ENCODE measurements at places on chromosomes 7 and 10.
A peak's percentile ranks its signal among the peaks of the same experiment; 100 is the strongest.

- peak; percentile 46 for DNase-seq
Measured at GRCh38 chr7:28093623-28094232, 86.9 kb downstream of the JAZF1 start.

DNA sequence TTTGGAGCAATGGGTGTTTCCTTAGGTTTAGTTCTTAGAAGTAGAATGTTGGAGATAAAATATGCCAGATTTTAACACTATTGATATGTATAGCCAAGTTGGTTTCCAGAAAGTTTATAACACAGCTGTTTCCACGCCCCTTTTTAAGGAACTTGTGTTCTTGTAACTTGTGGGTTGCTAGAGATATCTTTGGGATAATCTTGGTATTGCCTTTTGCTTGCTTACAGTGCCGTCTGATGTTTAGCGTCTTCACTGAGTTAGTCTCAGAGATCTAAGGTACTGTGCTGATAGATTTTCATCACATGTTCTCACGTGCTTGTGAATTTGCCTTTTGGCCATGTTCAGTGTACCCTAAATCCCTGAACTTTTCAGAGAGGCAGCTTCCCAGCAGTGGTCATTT lies 12.4 kb downstream of the TMEM248 start:
- DNase-seq = no peak

DNA sequence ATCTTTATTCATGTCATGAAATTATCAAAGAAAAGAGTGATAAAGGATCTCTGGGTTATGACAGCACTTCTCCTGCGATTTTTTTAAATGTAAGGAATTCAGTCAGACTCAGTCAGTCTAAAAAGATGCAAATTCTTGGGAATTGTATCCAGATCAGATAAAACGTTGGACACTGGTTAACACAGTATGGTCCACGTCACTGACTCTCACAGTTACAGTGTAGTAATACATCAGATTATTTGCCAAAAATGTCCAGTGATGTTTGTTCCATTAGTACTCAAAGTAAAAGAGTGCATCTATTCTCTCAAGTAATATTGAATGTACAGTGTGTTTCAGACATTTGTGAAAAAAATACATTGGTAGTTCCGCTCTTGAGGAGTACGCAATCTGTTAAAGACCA lies 224.5 kb downstream of the PCDH15 start:
- DNase-seq = no peak

- DNase-seq = no peak
Measured at GRCh38 chr7:63038987-63039386, 959.7 kb upstream of the ZNF722 start.

GRCh38 chr7:149293946-149294633 lies 32.1 kb downstream of the ZNF783 start:
- no peak for DNase-seq

GRCh38 chr7:47510192-47510591 lies 71.7 kb downstream of the TNS3 start:
- DNase-seq = no peak

DNA sequence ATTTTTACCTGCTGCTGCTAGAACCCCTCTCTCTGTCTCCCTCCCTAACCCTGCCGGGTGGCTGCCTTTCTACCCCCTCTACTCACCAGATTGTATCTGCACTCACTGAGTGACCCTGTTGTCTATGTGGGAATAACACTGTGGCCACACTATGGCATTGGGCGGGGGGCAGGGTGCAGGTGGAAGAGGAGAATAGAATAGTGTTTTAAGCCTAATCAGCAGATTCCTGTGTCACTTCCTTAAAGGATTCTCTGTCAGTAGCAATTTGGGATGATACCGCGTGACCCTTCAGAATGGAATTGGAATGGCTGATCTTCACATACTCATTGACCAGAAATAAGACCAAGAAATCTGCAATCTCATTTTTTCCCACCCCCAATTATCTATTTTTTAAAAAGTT lies 67.1 kb upstream of the ANKRD1 start:
- no peak for DNase-seq

GRCh38 chr10:411603-412002 lies 276.3 kb downstream of the ZMYND11 start:
- DNase-seq = no peak

DNA sequence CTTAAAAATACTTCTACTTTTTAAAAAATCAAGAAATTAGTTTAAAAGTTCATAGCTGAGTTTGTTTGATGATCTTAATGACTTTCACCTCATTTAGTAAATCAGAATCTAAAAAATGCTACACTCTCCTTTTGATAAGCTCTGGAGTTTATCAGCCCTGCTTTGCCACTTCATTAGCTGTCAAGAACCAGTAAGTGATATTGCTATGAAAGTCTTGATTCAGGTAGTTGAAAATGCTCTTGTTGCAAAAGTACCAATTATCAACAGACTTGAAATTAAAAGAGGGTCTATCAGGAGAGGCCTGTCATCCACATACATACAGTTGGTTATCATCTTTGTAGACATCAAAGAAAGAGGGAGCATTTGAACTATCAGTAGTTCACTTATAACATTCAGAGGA lies 41.6 kb downstream of the SEMA3A start:
- no peak for DNase-seq

GRCh38 chr10:5843686-5844344 lies 30.6 kb upstream of the GDI2 start:
- DNase-seq = no peak

GRCh38 chr10:112313911-112314310 lies 30.7 kb downstream of the TECTB start:
- no peak for DNase-seq

DNA sequence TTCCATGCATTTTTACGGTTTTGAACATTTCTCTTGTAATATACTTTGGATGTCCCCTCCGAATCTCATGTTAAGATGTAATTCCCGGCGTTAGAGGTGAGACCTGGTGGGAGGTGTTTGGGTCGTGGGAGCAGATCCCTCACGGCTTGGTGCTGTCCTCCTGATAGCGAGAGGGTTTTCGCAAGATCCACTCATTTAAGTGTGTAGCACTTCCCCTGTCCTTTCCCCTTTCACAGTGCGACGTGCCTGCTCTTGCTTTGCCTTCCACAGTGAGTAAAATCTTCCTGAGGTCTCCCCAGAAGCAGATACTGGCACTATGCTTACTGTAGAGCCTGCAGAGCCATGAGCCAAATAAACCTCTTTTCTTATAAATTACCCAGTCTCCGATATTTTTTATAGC lies 6.6 kb downstream of the GPR141 start:
- no peak for DNase-seq

DNA sequence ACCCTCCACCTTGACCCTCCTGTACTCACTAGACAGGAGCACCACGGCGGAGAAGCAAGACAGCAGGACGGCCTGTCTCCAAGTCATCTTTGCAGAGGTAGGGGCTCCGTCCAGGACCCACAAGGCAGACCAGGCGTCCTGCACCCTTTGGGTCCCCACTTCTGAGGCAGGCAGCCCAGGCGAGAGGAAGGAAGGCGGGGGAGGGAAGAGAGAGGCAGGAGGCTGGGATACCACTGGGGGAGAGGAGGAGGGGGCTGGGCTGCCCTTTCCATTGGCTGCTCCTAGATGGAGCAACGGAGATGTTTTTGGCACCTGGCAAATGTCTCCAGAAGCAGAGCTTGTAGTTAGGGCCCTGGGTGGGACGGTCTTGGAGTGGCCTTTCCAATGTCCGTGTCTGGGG lies at the start of gene UCMA:
UCMA (minus strand) TSS at position 203 of the 400 bp plus-strand sequence; CDS start at position 87, 116 bp downstream.
- DNase-seq = no peak

DNA sequence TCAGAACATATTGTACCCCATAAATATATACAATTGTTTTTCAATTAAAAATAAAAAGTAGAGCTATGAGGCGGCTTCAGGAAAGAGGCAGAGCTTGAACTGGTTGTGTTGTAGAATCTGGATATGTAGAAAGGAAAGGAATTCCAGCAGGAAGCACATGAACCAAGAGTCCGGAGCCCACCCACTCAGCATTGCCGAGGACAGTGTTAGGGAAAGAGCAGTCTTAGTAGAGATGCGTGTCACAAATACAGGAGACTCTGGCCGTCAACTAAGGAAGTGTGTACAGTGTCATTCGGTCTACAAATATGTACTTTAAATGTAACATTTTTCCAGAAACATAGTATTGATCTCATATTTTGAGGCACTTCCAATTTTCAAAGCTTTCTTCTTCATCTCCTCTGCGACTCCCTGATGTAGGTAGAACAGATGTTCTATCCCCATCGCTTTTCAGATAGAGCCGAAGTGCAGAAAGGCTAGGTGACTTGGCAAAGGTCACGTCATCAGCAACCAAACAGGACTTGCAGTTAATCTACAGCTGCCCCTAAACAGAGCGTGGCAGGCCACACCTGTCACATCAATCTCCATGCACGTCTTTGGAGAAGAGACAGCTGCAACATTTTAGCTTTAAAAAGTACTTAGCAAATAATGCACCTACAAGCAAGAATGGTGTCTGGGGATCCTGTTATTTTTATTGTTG lies 25.3 kb upstream of the GJD4 start:
- DNase-seq = no peak

GRCh38 chr10:12535656-12536055 lies 186.3 kb downstream of the CAMK1D start:
- DNase-seq = no peak

GRCh38 chr7:94154858-94155257 lies 150.7 kb upstream of the BET1 start:
- DNase-seq = no peak

- peak; percentile 76 for DNase-seq
Measured at GRCh38 chr7:150778738-150779301, 21.3 kb downstream of the TMEM176B start.

DNA sequence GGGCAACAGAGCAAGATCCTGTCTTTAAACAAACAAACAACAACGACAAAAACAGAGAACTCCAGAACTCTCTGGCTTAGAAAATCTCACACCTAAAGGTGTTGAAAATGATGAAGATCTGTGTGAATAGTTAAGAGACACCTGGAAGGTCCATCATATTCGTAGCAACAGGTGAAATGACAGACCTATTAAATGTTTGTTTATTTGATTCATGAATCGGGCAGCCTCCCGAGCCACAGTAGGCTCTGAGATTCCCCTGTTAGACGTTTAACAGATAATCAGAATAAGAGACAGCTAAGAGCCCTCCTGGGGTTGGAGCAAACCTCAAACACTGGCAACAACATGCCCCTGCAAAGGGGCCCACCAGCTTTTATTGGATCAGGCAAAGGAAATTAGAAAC lies 103.7 kb downstream of the LCOR start:
- no peak for DNase-seq

GRCh38 chr10:48838834-48839233 lies 100.8 kb downstream of the LRRC18 start:
- DNase-seq = no peak

DNA sequence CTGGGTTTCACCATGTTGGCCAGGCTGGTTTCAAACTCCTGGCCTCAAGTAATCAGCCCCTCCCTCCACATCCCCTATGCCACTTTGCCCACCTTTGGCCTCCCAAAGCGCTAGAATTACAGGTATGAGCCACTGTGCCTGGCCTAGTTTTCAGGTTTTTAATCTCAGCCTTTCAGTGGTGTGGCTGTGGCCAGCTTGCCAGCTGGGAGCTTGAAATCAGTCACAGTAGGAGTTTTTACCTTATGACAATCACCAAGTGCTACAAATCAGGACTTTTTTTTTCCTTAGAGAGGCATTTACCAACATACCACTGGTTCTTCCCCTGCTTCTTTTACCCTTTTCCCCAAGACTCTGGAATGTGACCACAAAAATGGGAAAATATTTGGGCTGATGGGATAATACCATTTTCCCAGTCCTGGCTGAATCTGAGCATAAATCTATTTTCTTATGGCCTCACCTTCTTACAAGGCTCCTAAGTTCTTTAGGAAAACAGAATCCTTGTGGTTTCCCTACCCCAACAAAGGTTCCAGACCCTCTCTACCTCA lies 6.2 kb downstream of the STEAP4 start:
- DNase-seq = no peak

Data from activated CD4-positive, alpha-beta T cell treated with anti-CD3 and anti-CD28 coated beads, Interleukin-2, amount 50 U/mL, for 1 hour (primary cell).